ENCODE measurements at places on chromosomes 6 and 20.

DNA sequence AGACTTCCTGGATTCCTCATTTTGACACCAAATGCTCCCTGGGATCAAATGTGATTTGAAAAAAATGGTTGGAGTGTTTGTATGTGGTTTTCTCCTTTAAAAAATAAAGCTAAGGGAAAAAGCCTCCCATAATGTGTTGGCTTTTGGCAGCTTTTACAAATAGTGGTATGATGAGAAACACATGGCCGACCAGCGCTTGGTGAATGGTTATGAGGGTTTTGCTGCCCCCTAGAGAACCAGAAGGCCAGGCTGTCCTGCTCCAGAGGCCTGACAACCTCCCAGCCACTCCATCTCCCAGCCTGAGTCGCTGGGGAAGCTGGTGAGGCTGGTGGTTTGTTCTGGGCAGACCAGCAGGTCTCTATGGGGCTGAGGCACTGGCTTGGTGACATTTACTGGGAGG lies 69.3 kb downstream of the CLIC5 start:
- peak; percentile 27 for DNase-seq

- no peak for DNase-seq
Measured at GRCh38 chr6:162625846-162626540, 101.6 kb downstream of the PRKN start.

- no peak for DNase-seq
Measured at GRCh38 chr20:50022676-50023075, 39.9 kb downstream of the SNAI1 start.

GRCh38 chr20:57810511-57811373 lies 100.9 kb upstream of the PMEPA1 start:
- DNase-seq = no peak

DNA sequence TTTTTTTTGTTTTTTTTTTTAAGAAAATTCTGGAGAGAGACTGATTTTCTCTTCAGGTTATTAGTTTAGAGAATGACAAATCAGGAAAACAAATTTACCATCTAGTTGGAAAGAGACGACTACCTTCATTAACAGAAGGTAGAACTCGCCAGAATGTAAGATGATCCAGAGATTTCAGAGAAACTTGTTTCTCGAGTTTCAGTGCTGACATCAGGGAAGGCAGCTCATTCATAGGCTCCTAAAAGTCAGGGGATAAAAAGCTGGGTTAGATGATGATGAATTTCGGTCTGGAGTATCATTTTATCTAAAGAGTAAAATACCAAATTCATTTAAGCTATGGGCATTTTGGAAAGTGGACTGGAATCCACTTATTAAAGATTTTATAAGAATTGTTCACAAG lies 27.9 kb downstream of the ZNF334 start:
- DNase-seq = no peak

- no peak for DNase-seq
Measured at GRCh38 chr6:144372611-144373594, 87.8 kb downstream of the UTRN start.

DNA sequence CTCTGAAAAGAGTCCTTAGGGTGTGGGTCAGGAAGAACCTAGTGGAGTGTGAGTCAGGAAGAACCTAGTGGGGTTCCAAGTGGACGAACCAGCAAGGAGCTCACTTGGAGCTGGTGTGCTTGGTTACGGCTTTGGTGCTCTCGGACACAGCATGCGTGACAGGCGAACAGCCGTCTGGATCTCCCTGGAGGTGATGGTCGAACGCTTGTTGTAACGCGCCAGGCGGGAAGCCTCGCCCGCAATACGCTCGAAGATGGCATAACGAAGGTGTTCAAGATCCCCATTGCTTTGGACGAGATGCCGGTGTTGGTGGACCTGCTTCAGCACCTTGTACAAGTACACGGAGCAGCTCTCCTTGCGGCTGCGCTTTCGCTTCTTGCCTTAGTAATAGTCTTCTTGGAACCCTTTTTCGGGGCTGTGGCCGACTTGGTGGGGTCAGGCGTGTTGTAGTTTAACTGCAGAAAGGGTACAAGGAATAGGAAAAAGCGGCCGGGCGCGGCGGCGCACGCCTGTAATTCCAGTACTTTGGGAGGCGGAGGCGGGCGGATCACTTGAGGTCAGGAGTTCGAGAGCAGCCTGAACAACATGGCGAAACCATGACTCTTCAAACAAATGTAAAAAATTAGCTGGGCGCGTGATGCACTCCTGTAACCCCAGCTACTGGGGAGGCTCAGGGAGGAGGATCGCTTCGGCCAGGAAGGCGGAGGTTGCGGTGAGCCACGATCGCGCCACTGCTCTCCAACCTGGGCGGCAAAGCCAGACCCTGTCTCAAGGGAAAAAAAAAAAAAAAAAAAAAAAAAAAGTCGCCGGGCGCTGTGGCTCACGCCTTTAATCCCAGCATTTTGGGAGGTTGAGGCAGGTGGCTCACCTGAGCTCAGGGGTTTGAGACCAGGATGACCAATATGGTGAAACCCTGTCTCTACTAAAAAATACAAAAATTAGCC lies 48.0 kb downstream of the OR2B2 start:
- DNase-seq = peak; percentile 49

- DNase-seq = no peak
Measured at GRCh38 chr20:35492352-35492751, 37.0 kb downstream of the CEP250 start.

GRCh38 chr20:33273117-33273851 lies 9.7 kb upstream of the BPIFB1 start:
- DNase-seq = peak; percentile 19

DNA sequence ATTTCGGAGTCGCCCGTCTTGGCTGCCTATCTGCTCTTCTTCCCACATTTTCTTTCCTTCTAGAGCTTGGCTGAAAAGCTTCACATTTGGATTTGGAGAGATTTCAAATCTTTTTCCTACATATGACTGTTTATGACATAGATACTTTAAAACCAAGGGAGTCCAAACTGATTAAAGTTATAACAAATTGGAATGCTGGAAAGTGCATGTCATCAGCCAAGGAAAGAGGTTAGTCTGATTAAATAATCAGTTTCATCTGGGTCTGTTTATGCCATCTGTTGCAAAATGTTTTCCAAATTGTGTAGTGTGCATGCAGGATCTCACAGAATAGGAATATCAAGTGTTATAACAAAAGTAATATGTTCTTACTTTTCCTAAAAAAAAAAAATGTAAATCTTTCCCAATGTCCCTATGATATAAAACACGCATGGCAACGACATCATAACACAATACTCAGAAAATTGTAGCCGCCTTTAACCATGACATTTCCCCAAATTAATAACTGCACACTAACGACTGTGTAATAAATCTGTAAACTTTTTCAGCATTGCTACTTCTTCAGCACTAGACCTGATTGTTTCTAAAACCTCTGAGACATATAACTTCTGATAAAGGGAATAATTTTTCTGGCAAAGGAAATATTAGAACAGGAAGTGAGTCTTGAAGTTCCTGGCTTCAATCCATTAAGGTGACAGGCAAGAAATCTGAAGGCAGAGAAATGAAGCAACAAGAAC lies 230.2 kb upstream of the FOXQ1 start:
- DNase-seq = no peak

GRCh38 chr6:1712451-1712850 lies 102.7 kb downstream of the FOXC1 start:
- no peak for DNase-seq

DNA sequence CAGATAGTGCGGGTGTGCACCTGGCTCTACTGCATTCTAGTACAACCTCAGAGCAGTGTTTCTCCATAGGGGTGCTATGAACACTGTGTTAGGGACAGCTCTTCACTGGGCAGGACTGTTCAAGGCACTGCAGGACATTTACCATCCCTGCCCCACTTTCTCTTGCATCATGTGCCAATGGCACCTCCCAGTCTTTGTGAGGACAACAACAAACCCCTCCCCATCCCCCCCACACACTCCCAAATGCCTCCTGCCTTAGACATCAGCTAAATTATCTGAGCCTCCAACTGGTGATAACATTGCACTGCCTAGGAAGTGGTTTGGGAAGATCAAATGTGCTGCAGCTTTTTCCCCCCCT lies 98.9 kb downstream of the FYN start:
- no peak for DNase-seq

- no peak for DNase-seq
Measured at GRCh38 chr6:167572106-167572505, 247.2 kb downstream of the TTLL2 start.

DNA sequence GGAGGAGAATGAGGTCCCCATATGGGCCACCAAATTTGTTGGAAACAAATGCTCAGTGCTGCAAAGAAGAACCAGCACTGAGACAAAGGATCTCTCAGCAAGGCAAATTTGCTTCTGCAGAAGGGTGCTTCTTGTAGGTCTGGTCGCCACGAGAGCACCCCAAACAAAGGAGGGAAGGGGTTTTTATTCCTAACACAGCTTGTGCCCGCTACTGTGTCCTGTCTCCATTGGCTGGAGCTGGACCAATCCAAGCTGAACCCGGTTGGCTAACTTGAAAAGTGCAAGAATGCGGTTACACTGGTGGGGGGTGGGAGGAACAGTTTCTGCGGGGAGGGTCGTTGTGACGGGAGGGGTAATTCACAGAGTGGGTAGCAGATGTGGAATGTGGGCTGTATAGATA lies 54.1 kb upstream of the TULP1 start:
- DNase-seq = no peak

GRCh38 chr6:21340573-21340972 lies 253.0 kb upstream of the SOX4 start:
- no peak for DNase-seq

DNA sequence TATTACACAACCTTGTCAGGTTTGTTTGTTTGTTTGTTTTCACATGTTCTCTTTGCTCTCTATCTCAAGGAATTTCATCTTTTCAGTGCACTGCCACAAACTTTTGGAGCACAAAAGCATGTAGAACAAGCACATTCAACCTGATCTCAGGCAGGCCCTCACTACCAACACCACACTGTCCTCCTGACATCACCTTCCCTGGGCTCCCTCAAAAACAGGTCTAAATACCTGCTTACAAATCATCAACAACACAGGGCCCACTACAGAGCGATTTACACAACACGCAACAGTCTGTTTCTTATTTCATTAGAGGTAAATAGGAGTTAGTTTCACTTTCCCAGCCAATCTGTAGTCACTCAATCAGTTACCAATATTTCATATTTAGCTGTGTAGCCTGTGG lies 241.4 kb downstream of the EPHA7 start:
- no peak for DNase-seq

GRCh38 chr6:5746759-5747130 lies 260.0 kb downstream of the NRN1 start:
- no peak for DNase-seq

DNA sequence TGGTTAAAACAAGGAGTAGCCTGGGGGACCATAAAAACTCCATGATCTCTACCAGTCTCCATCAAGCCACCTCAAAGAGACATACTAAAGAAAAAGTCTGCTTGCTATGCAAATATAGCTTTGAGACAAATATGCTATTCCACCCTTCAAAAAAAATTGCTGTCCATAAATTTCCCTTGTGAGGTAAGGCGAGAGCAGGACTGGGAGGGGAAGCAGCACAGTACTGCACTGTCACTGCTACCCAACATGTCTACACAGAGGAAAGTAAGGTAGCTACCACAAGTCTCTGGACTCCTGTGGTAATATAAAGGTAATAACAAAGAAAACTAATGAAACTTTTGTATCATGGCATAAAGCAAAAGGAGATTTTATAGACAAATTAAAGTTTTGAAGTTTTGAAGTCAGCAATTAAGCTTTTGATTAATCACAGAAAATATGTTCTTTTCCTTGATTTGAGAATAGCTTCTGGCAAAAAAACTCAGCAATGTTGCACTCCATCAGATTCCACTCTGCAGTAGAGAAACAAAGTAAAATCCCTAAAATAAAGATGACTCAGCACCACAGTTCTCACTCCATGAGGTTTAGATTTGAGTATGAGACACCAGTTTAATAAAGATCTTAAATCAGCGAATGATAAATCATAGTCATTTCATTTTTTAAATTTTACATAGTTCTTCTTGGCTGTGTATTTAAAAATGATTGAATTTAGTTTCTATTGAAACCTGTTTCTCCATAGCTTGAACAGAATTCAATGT lies 602.4 kb downstream of the COL12A1 start:
- no peak for DNase-seq

- no peak for DNase-seq
Measured at GRCh38 chr6:110619275-110619908, 143.0 kb upstream of the SLC22A16 start.

DNA sequence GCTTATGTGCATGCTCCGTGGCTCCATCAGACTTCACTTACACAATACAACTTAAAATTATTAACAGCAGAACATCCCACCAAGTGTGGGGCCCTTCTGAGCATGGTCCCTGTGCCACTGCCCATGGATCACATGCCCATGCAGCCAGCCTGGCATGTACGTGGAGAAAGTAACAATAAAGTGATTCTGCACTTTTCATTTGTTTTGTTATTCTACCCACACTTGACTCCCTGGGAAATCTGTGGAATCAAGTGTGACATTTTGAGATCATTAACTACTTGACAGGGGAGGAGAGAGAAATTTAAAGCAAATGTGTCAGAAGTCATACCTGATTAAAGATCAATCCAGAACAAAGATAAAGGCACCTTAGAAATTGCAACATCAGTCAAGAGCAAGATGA lies 112.0 kb downstream of the ISM1 start:
- no peak for DNase-seq

DNA sequence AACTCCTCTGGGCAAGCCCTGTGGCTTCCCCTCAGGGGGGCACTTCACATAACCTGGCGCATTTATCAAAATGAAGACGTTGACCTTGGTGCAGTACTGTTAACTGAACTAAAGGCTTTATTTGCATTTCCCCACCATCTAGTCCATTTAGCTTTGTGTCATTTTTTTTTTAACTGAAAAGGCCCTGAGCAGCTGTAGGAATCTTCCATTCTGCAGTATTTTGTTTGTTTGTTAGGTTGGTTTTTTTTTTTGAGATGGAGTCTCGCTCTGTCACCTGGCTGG lies 10.7 kb downstream of the TMEM181 start:
- DNase-seq = no peak

DNA sequence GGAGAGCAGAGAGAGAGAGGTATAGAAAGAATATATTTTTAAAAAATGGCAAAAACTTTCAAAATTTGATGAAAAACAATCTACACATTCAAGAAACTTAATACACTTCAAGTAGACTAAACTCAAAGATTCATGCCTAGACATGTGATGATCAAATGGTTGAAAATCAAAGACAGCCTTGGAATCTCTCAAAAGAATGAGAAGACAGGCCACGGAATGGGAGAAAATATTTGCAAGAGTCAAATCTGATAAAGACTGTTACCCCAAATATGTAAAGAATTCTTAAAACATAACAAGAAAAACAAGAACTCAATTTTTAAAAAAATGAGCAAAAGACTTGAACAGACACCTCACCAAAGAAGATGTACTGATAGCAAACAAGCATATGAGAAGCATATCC lies 49.7 kb downstream of the THEMIS start:
- DNase-seq = no peak

GRCh38 chr6:158713469-158713868 lies 63.6 kb downstream of the SYTL3 start:
- no peak for DNase-seq

DNA sequence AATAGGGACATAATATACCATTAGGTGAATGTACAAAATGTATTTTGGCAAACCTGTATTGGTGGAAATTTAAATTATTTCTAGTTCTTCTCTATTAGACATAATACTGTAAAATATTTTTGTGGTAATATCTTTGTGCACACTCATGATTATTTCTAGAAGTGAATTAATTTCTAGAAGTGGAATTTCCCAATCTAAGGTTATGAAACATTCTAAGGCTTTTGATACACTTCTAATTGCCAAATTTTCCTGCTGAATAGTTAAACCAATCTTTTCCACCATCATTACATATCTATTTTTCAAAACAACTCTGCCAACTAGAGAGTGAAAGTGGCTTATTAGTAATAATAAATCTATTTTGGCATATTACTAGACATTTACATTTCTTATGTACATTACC lies 1.8 kb upstream of the CCND3 start:
- no peak for DNase-seq

All from stimulated activated CD4-positive, alpha-beta T cell treated with anti-CD3 and anti-CD28 coated beads, Interleukin-15, amount 100 ng/mL, for 24 hours (primary cell).